Activated CD4-positive, alpha-beta T cell treated with anti-CD3 and anti-CD28 coated beads, Interleukin-2, amount 50 U/mL, for 1 hour (primary cell): ENCODE measurements at places on chromosomes 12 and 14.

GRCh38 chr12:49541911-49542505 is 3.2 kb downstream of the KCNH3 start:
- DNase-seq, result no peak

- DNase-seq, result no peak
These were observed 228.5 kb downstream of the PTPRO start for GRCh38 chr12:15550793-15551192.

DNA sequence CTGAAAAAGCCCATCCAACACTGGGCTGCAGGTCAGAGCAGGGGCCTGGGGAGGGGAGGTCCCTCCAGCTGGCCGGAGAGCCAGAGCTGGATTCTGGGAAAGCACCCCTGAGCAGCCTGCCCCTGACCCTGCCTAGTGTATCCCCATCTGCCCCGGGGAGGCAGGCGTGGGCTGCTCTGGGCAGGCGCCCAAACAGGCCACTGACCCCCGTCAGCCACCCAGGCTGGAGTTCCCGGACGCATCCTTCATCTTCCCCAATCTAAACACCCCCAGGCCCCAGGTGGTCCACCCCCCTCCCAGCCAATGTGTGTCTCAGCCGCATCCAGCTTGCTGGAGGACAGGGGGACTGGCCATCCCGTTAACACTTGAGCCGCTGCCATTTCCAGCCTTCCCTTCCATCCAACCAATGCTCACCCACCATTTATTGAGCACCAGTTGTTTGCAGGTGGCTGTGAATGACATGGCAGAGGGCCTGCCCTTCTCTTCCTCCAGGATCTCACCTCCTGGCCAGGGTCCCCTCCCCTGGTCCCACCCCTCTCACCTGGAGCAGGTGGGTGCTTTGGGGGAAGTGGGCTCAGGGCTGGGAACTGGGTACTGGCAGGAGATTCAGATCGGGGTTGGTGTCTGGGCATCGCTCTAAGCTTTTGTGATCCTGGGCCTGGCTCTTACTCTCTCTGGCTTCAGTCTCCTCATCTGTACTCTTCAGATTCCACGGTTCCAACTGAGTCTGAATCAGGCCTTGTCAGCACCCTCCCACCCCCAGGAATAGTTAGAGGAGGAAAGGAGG is 743 bp upstream of the DTX1 start:
- DNase-seq, result no peak

DNA sequence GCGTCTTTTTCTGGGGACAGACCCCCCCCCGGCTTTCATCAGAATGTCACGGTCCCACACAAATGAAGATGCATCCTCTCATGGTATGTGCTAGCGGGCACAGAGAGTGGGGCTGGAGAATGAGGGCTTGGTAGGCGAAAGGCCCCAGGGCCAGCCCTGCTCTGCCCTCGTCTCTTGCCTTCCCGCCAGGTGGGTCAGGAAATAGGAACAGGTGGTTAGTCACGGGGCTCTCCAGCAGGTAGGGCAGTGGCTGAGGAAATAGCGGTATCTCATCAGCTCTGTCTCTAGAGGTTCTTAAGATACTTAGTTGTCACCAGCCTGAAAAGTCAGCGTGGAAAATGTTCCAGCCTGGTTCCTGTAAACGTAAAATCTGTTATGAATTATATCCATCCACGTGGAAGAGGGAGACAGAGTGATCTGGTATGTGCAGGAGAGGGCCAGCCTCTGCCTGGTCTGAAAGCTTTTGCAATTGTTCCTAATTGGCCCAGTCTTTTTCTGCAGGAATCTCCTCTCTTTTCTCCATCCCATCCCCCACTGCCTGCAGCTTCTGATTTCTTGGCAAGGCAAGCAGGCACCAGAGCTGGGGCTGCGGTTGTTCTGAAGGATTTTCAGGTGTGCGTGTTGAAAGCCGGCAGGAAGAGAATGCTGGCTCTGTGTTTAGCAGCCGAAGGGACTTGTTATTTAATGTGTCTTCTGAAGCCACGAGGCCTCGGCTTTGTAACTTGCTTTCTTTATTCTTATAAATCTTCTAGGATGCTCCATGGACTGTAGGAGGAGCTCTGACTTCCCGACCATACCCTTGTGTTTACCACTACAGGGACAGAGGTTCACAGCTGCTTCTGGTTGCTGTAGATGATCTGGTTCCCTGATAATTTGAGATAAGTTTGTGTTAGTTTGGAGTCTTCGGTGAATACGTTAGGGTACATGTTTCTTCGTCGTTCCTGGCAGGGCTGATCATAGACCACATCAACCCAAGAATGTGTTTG is 131.1 kb downstream of the CACNA1C start:
- DNase-seq, result no peak

GRCh38 chr14:65225299-65226159 is 123.2 kb upstream of the MAX start:
- no peak for DNase-seq

DNA sequence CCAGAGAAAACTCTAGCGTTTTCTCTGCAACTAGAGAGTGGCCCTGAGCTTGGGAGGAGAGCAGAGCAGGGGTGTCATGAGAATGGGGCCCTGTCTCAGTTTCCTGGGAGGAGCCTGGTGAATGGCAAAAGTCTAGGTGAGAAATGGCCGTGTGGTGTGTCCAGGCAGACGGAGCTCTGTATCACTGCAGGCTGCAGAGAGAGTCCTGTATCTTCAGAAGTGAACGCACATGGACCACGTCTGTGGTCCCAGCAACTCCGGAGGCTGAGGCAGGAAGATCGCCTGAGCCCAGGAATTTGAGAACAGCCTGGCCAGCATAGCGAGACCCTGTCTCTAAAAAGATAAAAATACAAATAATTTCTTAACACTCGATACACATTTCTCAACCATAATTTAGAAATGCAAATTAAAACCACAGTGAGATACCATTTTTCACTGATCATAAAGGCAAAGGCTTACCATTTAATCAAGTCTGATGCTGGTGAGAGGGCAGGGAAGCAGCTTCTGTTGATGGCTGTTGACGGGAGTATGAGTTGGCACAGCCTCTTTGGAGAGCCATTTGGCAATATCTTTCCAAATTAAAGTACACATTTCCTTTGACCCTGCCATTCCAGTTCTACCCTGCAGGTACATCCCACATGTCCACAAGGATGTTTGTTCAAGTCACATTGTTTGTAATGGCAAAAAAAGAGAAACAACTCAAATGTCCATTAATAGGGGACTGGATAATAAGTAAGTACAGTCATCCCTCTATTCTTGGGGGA is 51.0 kb downstream of the NFKBIA start:
- DNase-seq, result no peak

- no peak for DNase-seq
These were observed 12.5 kb downstream of the GNS start for GRCh38 chr12:64746663-64747062.

GRCh38 chr14:62329427-62329826 is 567.2 kb downstream of the SNAPC1 start:
- DNase-seq, result no peak

DNA sequence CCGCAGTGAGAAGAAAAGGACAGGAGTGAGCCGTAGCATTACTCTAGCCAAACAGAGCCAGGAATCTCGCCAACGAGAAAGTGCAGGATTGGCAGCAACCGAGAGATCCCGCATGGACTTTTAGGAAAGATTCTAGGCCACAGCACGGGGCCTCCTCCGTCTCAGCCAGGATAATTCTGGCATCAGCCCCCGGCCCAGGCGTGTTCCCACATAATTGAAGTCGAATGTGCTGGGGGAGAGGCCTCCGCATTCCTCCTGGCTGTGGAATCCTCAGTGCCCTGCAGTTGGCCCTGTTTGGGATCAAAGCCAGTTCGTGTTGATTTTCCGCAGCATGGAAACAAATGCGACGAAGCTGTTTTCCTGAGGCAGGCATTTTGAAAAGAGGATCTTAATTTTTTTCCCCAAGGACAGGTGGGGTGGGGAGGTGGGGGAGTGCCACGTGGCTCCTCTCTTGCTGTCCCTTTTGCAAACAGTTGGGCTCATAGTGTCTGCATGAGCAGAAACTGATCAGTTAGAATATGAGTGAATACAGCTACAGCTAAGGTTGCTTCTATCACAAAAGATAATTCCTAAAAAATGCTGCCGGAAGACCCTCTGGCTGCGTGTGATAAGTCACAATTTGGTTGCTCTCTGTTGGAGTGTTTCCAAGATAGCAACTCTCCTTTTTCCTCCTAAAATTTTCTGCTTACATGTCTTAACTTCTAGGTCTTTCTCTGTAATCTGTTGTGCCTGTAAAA is 37.3 kb upstream of the ATXN2 start:
- no peak for DNase-seq

GRCh38 chr14:78498062-78498595 is 328.0 kb downstream of the NRXN3 start:
- DNase-seq, result no peak

DNA sequence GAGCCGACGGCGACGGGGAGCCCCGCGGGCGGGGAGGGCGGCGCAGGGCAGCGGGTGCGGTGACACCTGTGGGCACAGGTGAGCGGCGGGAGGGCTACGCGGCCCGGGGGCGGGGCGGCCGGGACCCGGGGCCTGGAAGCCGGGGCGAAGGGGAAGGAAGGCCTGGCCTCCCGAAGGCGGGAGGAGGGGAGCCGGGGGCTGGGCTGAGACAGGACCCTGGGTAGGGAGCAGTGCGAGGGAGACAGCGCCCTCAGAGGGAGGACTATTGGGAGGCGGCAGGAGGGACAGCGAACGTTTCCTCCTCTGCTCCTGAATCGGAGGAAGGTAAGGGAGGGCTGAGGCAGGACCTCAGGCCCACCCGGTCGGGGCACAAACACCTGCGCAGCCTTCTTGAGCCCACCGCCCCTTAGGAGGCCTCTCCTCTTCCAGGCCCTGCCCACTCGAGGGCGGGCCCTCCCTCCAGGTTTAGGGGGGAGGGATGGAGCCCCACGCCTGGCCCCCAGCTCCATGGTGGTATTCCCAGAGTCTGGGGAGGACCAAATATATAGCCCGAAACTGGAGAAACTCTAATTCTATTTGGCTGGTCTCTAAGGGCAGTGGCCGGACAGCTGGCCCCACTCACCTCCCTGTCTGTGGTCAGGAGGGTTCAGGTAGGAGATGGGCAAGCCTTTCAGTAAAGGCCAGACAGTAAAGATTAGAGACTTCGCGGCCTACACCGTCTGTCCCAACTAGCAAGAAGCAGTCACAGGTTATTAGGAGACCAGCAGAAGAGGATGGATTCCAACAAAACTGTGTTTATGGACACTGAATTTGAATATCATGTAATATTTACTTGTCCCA is 509 bp downstream of the PLEKHG6 start:
- DNase-seq, result no peak

DNA sequence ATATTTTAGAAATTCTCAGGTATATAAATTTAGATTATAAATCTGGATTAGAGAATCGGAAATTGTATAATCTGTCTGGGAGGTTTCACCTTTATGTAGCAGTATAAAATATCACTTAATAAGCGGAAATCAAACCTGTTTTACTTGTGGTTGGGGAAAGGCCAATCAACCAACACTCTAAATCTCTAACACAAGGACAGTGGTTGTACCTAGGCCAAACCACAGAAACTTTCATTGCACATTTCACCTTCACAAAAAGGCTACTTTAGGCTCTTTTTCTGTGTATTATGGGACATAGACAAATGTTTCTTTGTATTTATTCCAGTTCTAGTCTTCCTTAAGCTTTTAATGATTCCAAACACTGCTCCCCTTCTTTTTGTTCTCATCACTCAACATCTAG is 19.8 kb downstream of the ERH start:
- DNase-seq, result no peak

- DNase-seq, result no peak
These were observed 996.5 kb downstream of the AACS start for GRCh38 chr12:126061777-126062176.
